ENCODE measurements at places on chromosomes 1 and 21. TPM values are rescaled to one million over a fixed set of nuclear protein-coding genes. Genes with fewer than 3 reads are reported as not detected.

IQCC gene
- total RNA-seq: 0.34 TPM

CD55 gene
- 132 TPM for total RNA-seq

RIIAD1 gene
- total RNA-seq: 10.0 TPM

HES3 gene
- not detected for total RNA-seq

SIKE1 gene
- total RNA-seq: 20.8 TPM

NSUN4 gene
- 18.7 TPM for total RNA-seq

PRKAB2 gene
- total RNA-seq: 34.3 TPM

OPN3 gene
- 4.6 TPM for total RNA-seq

SH2D2A gene
- total RNA-seq: 0.80 TPM

DNA sequence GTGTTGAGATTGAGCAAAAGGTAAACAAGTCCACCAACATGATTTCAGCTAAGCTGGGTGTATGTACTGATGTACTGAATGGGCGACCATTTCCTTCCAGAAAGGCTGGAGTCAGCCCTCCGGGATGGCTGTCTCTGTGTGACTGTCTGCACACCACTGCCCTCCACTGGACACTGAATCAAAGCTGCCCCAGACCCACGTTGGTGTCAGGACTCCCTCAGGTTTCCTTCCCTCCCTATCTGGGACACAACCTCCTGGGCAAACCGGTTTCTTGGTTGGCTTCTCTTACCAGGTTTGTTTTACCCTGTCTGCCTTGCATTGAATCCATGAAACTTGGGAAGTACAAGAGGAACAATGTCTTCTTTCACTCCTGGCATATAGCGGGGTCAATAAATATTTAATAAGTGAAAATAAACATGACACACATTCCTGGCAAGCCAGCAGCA, 5.3 kb upstream of the SRP9 start:
- no peak overlapping the region for H3K4me3 ChIP-seq
- H3K36me3 ChIP-seq: no peaks in the 10 kb centered on the region
- peak overlapping the region; percentile 41 for H3K27ac ChIP-seq
- H3K27me3 ChIP-seq: no peaks in the 10 kb centered on the region
- peak; percentile 72 for DNase-seq

DNA sequence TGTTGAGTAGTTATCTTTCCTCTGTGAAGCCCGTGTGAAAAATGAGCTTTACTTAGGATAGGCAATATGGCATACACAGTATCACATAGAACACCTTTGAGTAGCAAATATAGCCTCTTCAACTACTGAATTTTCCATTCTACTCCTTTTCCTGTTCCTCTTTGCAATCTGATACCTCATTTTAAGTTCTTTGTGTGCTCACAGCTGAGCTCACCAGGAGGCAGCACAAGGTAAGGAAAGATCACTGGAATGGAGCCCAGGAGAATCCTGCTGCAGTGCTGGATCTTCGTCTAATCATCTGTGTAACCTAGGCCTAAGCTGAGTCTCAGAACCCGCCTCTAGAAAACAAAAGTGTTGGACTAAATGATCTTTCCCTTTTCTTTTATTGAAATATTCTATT, 171.0 kb downstream of the LRRC40 start:
- H3K4me1 ChIP-seq: no peaks in the 10 kb centered on the region
- H3K4me3 ChIP-seq: no peak overlapping the region
- no peak overlapping the region for H3K27ac ChIP-seq

DNA sequence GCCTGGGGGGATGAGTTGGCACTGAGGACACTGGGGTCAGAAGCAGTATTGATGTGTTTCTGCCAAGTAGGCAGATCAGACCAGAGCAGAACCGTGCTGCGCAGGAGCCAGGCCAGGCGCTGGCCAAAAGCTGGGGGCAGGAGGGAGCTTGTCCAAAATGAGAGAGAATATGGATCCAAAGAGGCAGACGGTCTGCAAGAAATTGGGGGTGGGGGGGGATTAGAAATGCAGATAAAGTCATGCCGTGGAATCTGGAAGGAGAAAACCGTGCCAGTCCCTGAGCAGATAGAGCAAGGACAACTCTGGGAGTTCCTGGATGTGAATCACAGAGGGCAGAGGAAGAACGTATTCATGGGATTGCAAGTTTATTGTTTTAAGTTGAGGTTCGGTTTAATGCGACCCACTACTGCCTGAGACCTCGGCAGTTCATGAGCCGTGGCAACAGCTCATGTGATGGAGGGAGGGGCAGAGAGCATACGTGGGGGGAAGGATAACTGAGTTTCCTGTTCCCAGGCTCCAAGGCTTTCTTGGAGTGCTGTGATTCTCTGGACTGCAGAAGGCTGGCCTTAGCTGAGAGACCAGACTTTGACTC, 224.0 kb downstream of the FGGY start:
- H3K4me3 ChIP-seq: no peak overlapping the region
- peak overlapping the region; percentile 47 for H3K27ac ChIP-seq
- H3K27me3 ChIP-seq: no peaks in the 10 kb centered on the region
- peak; percentile 38 for DNase-seq

GRCh38 chr1:30046751-30047150, 676.6 kb downstream of the MATN1 start:
- H3K27ac ChIP-seq: no peak overlapping the region
- peaks cover 21% of the 10 kb centered on the region for H3K27me3 ChIP-seq
- no peaks in the 10 kb centered on the region for H3K36me3 ChIP-seq

- H3K4me1 ChIP-seq: peaks cover 10% of the 10 kb centered on the region
- H3K36me3 ChIP-seq: peaks cover 50% of the 10 kb centered on the region
- no peak for DNase-seq
- no peak overlapping the region for H3K27ac ChIP-seq
- H3K27me3 ChIP-seq: no peaks in the 10 kb centered on the region
These were observed 36.4 kb downstream of the YTHDF2 start for GRCh38 chr1:28773105-28773504.

GRCh38 chr1:31791131-31791858, 24.5 kb downstream of the SPOCD1 start:
- H3K4me1 ChIP-seq: peaks cover 16% of the 10 kb centered on the region
- DNase-seq: no peak
- no peak overlapping the region for H3K27ac ChIP-seq
- no peak overlapping the region for H3K4me3 ChIP-seq
- peaks cover 2% of the 10 kb centered on the region for H3K27me3 ChIP-seq

DNA sequence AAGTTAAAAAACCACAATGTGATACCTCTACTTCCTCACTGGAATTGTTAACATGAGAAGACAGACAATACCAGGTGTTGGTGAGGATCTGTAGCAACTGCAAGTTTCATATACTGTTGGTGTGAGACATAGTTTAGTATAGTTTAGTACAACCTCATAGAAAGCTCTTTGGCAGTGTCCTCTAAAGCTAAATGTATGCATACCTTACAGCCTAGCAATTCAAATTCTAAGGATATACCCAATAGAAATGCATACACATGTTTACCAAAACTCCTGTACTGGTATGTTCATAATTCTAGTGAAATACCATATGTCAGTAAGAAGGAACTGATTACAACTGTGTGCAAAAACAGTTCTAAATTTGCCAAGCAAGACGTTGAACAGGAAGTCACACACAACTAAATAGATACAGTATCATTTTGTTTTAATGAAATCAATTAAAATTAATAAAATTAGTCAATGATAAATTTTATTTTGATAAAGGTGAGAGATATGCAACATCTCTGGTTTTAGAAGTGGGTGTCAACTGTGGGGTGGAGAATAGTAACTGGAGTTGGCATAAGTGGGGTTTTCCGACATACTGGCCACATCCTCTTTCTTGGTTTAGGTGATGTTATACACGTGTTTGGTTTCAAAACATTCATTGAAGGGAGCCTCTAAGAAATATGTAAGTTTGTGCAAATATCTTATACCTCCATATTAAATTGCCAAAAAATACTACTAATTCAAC, 450.7 kb downstream of the PTPRC start:
- no peaks in the 10 kb centered on the region for H3K4me1 ChIP-seq
- no peaks in the 10 kb centered on the region for H3K27me3 ChIP-seq
- no peak overlapping the region for H3K27ac ChIP-seq

GRCh38 chr1:60989749-60990713, 92.3 kb upstream of the NFIA start:
- H3K27me3 ChIP-seq: no peaks in the 10 kb centered on the region
- peak; percentile 33 for DNase-seq
- no peaks in the 10 kb centered on the region for H3K36me3 ChIP-seq

DNA sequence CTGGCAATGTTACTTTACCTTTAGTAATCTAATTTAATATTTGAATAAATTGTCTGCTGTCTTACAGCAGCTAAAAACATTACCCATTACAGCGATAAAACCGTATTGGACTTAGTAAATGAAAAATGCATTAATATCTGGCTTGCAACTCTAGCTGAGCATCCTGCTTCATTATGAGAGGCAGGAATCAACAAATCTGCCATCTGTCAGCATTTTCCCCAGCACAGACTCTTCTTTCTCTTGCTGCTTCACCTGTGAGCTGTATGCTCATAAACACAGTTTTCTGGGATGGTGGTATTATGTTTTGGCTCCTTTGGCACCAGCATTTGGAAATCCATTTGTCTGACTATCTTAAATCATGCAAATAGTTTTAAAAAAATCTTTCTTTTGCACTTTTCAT, 487.1 kb downstream of the KCNT2 start:
- no peaks in the 10 kb centered on the region for H3K27me3 ChIP-seq
- H3K27ac ChIP-seq: no peak overlapping the region
- no peak overlapping the region for H3K4me3 ChIP-seq
- H3K36me3 ChIP-seq: no peaks in the 10 kb centered on the region

DNA sequence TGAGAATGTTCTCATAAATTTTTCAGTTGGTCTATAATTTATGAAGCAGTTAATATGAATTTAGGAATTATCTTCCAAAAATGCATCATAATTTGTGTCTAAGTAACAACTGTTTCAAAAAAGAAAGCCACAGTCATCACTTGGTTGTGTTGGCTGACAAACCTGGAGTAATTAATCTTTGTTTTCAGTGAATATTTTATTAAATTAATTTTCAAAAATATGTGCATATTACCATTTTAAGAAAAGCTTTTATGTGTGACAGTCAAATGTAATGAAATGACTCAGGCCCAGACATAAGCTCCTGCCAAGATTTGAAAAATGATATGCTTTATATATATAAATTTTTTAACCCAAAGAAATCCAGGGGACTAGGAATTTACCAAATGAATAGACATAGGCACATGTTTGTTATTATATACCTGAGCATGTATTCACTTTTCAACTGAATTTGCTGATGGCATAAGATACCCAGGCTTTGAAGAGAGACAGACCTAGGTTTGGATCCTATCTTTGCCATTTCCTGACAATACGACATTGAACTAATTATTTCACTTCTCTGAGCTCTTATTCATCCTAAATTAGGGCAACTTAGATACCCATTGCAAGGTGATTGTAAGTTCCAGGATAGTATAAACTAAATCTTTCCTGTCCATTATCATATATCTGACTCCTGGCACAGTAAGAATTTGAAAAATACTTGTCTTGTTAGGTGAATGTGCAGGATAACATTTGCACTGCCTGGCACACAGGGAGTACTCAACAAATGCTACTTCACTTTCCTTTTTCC, 729.5 kb upstream of the ADGRL2 start:
- DNase-seq: no peak
- H3K4me1 ChIP-seq: no peaks in the 10 kb centered on the region
- H3K27ac ChIP-seq: no peak overlapping the region

- no peaks in the 10 kb centered on the region for H3K36me3 ChIP-seq
- H3K27ac ChIP-seq: no peak overlapping the region
- H3K4me1 ChIP-seq: no peaks in the 10 kb centered on the region
- no peak for DNase-seq
These were observed 1325.4 kb downstream of the PLA2G4A start for GRCh38 chr1:188154196-188154595.

GRCh38 chr1:158331106-158331425, 265 bp downstream of the CD1B start:
- no peak overlapping the region for H3K27ac ChIP-seq
- H3K27me3 ChIP-seq: peaks cover 6% of the 10 kb centered on the region
- H3K4me3 ChIP-seq: no peak overlapping the region
- H3K4me1 ChIP-seq: peaks cover 8% of the 10 kb centered on the region

GRCh38 chr21:44046734-44047133, 34.6 kb downstream of the TRAPPC10 start:
- H3K4me1 ChIP-seq: peaks cover 30% of the 10 kb centered on the region
- no peaks in the 10 kb centered on the region for H3K36me3 ChIP-seq
- H3K4me3 ChIP-seq: no peak overlapping the region
- DNase-seq: no peak
- H3K27ac ChIP-seq: no peak overlapping the region

DNA sequence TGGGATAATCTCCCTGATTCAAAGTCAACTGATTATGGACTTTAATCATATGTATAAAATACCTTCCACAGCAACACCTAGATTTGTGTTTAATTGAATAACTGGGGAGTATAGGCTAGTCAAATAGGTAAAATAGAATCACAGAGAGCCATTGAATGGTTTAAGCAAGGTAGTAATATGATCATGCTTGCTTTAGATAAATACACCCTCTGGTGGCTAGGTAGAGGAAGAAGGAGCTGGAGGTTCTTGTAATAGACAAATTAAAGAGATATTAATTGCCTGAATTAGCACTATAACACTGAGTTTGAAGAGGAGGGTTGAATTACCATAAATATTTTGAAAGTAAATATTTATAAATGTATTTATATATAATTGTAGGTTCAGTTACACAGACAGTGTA, 40.3 kb downstream of the DIRAS3 start:
- H3K27me3 ChIP-seq: no peaks in the 10 kb centered on the region
- H3K4me1 ChIP-seq: no peaks in the 10 kb centered on the region
- DNase-seq: no peak

DNA sequence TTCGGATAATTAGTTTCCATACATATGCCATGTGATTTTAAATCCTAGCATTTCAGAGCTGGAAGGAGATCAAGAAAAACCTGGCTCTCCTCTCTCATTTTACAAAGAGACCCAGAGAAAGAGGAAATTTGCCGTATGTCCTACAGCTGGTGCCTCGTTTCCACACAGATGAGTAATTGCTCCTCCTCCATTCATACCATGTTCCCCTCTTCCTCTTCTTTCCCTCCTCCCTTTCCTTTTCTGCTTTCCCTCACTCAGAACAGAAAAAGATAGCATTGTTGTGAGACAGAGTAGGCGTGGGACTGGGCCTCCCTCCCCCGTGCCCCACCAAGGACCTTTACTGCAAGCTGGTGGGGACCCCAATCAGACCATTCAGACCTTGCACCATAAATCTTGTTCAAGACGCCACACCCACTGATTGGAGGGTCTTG, 13.7 kb upstream of the SLC44A3 start:
- H3K4me3 ChIP-seq: no peak overlapping the region
- no peak for DNase-seq
- no peak overlapping the region for H3K27ac ChIP-seq
- peaks cover 33% of the 10 kb centered on the region for H3K4me1 ChIP-seq
- no peaks in the 10 kb centered on the region for H3K36me3 ChIP-seq

DNA sequence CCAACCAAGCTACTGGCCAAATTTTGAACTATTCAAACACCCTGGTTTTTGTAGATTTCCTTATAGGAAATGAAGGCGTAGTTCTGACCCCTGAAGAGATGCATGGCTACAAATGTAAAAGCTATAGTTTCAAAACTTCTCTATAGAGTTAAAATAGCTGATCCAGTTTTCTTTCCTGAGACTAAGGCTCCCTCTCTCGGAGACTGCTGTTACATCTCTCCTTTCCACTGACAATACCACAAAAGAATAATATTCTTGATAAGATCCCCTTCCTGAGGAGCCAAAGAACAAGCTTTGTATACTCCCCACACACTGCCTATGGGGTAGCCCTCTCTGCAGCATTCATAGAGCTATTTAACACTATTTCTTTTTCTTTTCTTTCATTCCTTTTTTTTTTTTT, 6.7 kb upstream of the CFAP126 start:
- DNase-seq: no peak
- no peaks in the 10 kb centered on the region for H3K27me3 ChIP-seq
- H3K4me1 ChIP-seq: peaks cover 3% of the 10 kb centered on the region
- no peaks in the 10 kb centered on the region for H3K36me3 ChIP-seq

- no peak overlapping the region for H3K27ac ChIP-seq
- no peak overlapping the region for H3K4me3 ChIP-seq
- no peaks in the 10 kb centered on the region for H3K4me1 ChIP-seq
- no peaks in the 10 kb centered on the region for H3K36me3 ChIP-seq
These were observed 9.0 kb downstream of the TRIM67 start for GRCh38 chr1:231170875-231171274.

Measured in heart right ventricle (tissue), 16 donors.